ENCODE measurements at places on chromosomes 6 and 20.

- DNase-seq, result no peak
These were observed 105.5 kb downstream of the PTPRK start for GRCh38 chr6:128414943-128415342.

DNA sequence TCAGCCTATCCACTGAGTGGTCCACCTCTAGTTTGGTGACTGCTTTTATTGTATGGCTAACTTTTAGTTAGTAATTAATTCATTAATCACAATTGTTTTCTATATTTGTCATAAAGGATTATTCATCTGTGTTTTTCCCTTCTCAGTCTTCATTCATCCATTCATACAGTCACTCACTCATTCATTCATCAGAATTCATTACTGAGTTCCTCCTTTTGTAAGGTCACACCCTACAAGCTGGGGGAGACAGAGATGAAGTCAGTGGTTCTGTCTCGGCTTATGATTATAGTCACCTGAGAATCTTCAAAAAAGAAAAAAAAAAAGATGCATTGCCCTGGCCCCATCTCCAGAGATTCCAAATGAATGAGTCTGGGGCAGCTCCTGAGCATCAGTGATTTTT is 257.1 kb downstream of the ADGB start:
- no peak for DNase-seq

DNA sequence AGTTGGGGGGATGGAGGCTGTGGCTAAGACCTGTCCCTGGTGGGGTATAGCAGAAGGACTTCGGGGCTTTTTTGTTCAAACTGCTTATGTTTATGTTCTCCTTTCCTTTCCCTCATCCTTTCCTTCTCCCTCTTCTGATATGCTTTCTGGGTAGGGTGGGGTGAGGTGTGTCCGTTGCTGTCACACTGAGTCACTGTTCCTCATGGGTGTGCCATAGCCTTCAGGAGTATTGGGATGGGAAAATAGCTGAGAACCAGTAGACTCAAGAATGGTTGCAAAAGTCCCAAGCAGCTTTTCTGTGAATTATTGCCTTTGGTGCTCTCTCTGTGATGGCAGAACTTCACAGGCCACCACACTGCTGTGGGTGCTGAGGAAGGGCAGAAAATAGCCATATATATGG is 39.6 kb downstream of the TPD52L1 start:
- no peak for DNase-seq

- DNase-seq, result no peak
These were observed 9.9 kb downstream of the CNPY3 start for GRCh38 chr6:42938987-42939809.

DNA sequence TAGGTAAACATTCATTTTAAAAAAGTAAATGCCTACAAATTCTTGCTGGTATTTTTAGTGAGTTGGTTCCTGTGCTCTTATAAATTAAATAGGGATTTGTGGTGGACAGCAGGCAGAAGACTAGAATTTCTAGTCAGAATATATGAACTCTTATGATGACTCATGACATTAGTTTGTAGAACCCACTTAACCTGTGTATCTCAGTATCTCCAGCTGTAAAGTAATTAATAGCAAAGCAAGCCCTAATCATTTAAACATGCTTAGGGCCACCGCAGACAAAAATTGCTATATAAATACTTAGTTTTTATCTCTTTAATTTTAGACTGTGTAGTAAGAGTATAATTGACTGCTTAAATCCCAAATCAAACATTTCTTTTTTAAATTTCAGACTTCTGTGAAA is 2.4 kb downstream of the FAM135A start:
- DNase-seq, result no peak

GRCh38 chr6:13741365-13741764 is 29.7 kb upstream of the RANBP9 start:
- DNase-seq, result no peak

DNA sequence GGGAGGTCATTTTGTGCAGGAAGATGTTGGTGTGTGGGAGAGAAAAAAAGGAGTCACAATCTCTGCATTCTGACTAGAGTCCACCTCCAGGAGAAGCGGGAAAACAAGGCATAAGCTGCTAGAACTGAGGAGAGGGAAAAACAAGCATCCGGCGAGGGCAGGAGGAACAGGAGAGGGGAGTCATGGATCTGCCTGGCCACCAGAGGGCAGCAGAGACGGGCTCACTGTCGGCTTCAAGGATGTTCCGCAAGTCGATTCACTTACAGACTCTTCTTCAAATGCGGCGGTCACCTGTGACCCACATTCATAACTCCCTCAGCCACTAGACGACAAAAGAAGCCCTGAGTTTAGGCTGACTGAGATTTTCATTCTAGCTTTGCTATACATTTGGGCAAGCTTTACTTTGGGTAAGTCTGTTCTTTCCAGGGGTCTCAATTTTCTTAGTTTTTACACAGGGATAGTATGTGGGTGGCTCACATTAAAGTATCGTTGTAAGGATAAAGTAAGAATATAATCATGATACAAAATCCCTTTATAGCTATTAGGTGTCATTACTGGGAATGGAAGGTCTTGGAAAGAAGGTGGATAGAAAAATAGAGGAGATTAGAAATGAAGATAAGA is 6.6 kb upstream of the BTNL2 start:
- peak; percentile 84 for DNase-seq

DNA sequence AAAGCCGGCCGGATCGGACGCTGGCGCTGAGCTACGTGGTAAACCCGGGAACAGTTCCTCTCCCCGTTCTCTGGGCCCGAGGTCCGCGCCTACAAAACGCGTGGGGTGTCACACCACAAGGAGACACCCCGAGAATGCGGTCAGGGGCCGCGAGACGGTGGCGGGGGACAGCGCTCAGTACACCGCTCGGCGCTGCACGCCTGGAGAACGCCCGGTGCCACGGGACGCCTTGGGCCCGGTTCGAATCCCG is 670 bp downstream of the NCOA5 start:
- no peak for DNase-seq

DNA sequence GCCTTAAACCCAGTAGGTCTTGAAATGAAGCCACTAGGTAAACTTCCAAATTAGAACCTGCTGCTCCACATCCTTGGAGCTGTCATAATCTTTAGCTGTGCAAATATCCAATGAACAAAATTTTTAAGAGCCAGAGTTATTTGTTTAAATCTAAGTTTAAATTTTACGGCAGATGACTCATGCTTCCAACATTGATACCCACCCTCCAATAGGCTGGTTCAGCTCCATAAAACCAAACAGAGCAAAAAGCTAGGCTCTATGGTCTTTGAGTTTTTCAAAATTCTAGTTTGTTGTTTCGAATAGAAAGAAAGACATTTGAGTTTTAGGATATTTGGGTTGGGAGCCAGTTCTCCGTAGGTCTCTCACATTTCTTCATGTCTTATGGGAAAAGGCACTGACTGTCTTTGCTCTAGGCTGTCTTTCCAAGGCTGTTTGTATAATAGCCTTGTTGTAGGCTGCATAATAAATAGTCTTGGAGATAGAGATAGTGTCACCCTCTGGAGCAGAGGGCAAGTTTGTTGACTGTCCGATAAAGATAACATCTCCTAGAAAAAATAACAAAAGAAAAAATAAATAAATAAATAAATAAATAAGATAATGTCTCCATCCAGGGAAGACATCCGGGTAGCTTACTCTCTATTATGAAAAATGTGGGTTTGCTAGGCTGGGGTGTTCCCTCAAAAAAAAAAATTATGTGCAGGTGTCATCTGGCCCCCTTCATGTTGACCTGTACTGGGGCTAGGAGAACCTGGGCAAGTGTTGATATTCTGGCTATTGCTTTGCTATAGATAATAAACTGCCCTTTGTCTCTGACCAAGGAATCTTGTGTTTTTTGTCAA is 36.5 kb downstream of the SLC2A12 start:
- no peak for DNase-seq

DNA sequence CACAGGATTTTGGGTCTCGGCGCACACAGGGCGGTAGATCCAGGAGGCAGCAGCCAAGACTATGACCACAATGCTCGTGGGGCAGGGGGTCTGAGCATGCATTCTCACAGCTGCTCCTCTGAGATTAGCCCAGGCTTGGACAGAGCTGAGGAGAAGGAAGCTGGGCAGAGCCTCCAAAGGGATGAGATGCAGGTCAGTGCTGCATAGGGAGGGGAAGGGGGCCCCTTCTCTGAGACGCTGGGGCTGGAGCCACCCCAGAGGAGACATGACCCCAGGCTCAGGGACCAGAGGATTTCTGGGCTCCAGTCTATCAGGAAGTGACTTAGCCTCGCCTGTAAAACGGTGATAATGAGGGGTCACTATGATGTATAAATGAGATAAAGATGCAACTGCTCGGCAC is 93.9 kb downstream of the BFSP1 start:
- DNase-seq, result no peak

GRCh38 chr6:164967102-164967501 is 342.3 kb downstream of the C6orf118 start:
- DNase-seq, result no peak

- no peak for DNase-seq
These were observed 18.9 kb downstream of the PTPRT start for GRCh38 chr20:43170771-43171170.

GRCh38 chr6:159440911-159441703 is 251.9 kb downstream of the SOD2 start:
- DNase-seq, result no peak

DNA sequence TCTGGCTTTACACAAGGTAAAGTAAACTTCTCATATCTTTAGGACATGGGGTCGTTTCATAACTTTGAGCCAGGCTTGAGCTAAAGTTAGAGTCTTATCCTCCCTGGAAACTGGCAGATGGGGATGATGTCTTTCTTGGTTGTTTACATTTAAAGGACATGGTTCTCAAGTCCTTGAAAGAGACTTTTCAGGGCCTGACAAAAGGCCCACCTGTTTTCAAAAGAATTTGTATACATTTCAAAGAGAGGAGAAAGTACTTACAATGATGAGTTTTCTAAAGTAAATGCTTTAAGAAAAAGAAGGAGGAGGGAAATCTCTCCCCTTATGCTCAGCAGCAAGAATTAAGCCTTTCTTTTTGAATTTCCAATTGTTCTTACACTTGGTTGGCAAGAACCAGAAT is 45.7 kb upstream of the TINAG start:
- no peak for DNase-seq

- DNase-seq, result no peak
These were observed 3.6 kb upstream of the BPIFB1 start for GRCh38 chr20:33279261-33279910.

DNA sequence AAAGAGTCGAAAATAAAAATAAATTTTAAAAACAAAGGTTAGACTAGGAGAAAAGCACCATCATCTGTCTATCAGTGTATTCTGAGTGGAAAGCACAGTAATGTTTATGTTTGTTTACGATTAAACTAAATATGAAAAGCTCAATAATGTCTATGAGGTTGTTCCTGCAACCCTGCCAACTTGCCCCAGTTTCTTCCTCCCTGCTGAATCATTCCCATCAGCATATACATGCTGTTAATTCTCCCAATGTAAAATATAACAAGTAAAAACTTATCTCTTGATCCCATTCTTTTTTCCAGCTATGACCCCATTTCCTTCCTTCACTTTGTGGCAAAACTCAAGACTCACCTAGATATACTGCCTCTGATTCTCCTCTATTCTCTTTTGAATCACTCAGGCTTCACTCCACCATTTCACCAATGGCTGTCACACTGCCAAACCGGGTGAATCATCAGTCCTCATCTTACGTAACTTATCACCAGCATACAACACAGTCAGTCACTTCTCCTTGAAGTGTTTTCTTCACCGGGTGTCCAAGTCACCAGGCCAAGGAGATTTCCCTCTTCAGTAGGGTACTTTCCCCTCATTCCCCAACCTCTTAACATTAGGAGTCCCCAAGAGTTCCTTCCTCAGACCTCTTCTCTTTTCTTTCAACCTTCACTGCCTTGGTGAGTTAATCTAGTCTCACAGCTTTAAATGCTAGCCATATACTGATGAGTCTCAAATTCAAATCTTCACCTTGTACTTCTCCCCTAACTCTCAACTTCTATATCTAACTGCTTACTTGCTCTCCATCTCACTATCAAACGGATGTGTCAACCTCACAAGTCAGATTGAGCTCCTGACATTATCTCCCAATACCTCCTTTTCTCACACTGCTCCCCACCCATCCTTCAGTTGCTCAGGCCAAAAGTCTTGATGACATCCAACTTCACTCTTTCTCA is 6.2 kb downstream of the TMEM242 start:
- no peak for DNase-seq

- no peak for DNase-seq
These were observed 25.3 kb downstream of the AAR2 start for GRCh38 chr20:36261389-36262105.

DNA sequence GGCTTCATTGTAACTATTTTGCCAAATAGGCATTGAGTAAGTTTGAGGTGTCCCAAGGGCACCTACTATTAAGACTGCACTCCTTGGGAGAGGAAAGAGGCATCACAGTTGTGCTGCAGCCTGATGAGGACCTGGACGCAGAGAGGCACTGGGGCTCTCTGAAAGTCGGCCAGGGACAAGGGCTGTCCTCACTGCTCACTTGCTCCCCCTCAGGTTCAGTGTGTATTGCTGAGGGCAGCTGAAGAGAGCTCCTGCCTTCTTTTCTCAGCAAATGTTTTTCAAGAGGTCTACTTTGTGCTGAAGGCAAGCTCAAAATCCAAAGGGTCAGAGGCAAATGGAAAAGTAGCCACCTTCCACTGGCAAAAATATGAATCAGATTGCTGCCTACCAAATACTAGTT is 331.8 kb downstream of the RIMS1 start:
- no peak for DNase-seq

GRCh38 chr6:44278774-44279697 is 8.8 kb downstream of the TMEM151B start:
- no peak for DNase-seq

- DNase-seq, result no peak
These were observed 241.4 kb downstream of the IBTK start for GRCh38 chr6:82006027-82006738.

DNA sequence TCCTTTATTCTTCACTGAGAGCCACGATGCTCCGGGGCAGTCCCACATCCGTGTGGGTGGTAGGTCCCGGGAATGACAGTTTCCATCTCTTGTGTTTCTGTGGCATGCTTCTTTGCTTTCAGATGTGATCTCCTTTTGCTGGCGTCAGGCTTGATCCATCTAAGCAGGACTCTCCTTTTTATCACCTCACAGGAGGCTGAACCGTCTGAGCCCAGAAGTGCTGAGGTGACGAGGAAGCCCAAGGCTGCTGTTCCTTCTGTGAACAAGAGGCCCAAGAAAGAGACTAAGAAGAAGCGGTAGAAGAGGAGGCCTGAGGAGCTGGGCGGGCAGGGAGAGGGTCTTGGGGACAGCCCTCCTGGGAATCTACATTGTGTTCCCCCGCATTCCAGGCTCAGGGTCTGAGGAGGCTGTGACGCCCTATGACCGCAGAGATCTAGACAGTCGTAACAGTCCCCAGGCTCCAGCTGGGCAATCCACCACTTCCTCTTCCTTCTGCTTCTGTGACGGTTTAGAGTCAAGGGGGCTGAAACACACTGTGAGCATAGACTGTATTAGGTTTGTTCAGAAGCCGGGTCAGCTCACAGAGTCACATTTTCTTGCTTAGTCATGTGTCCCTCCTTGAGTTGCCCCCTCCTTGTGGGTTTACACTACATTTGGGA is 26.8 kb downstream of the MANBAL start:
- DNase-seq, result no peak

GRCh38 chr20:1968964-1969363 is 24.9 kb downstream of the PDYN start:
- DNase-seq, result no peak

- no peak for DNase-seq
These were observed 42.7 kb downstream of the TRPC4AP start for GRCh38 chr20:35049776-35050352.

Data from stimulated activated CD4-positive, alpha-beta T cell treated with anti-CD3 and anti-CD28 coated beads, Interleukin-2, amount 100 ng/mL, for 48 hours (primary cell).